GM23248 (cell line): ENCODE measurements at places on chromosomes 1 and 21. TPM values are rescaled to one million over a fixed set of nuclear protein-coding genes. Genes with fewer than 3 reads are reported as not detected.
A peak's percentile ranks its signal among the peaks of the same experiment; 100 is the strongest.

The DDAH1 gene
- 162 and 168 TPM in 2 replicates for total RNA-seq

The OR10J1 gene
- total RNA-seq = not detected in 2 replicates

DNA sequence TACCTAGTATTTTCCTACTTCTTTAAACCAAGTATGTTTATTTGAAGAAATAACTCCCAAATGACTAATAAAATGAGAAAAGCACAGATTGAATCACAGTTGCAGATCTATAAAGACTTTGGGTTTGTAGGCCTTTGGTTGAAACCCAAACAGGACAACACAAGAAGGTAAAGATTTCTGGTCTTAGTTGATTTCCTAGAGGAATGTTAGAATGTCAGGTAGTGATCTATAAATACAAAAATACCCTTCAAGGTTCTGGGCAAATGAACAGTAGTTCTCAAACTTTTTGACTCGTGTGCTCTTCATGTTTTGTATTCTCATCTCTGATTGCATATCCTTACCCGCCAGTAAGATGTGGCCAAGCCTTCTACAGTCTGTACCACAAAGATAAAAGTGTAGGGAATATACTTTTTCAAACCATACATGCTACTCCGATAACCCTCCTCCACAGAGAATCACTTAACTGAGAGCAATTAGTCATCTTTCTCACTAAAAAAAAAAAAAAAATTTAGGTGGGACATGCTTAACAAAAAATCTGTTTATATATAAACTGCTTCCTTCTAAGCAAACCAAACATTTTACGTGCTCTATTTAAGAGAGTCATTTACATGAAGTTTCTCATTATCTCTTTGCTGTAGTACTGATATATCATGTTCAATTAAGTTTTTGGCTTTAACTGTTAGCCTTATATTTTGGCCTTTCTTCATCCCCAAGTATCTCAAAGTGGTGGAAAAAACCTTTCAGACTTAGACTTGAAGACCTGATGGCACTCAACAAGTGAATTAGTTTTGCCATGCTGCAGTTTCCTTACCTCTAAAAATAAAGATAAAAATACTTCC, 36.0 kb downstream of the CNIH4 start:
- no peaks in the 10 kb centered on the region for H3K4me1 ChIP-seq
- no peaks in the 10 kb centered on the region for H3K27me3 ChIP-seq
- H3K36me3 ChIP-seq = peaks cover 95% of the 10 kb centered on the region
- no peak overlapping the region for H3K4me3 ChIP-seq
- DNase-seq = peak; percentile 23

The ENTREP3 gene
- 6.4 and 8.0 TPM in 2 replicates for total RNA-seq

GRCh38 chr21:38955495-38955894, 149.8 kb downstream of the ETS2 start:
- peaks cover 52% of the 10 kb centered on the region for H3K4me1 ChIP-seq
- no peaks in the 10 kb centered on the region for H3K36me3 ChIP-seq
- no peak overlapping the region for H3K27ac ChIP-seq
- no peak overlapping the region for H3K4me3 ChIP-seq
- peak; percentile 90 for DNase-seq

DNA sequence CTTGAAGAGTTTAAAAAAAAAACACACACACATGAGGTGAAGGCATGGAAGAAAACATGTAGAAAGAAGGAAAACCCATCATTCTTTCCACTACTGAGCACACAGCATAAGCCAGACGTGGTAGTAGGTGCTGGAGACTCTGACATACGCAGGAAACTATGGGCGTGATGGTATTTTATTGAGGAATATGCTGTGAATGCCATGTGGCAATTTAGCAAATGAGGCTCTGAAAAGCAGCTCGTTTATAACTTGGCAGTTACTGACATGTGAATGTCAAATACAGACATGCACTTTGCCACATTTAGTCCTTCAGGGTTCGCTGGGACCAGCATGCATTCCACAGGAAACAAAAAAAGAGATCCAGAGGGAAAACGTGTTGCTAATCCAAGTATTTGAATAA, 74.3 kb upstream of the IFNAR2 start:
- peaks cover 29% of the 10 kb centered on the region for H3K27me3 ChIP-seq
- H3K4me1 ChIP-seq = no peaks in the 10 kb centered on the region
- no peak for DNase-seq
- no peaks in the 10 kb centered on the region for H3K36me3 ChIP-seq

The SAMD13 gene
- 0.51 and 0.65 TPM in 2 replicates for total RNA-seq

GRCh38 chr1:39091845-39092645, 65.9 kb downstream of the NDUFS5 start:
- H3K4me3 ChIP-seq = no peak overlapping the region
- H3K27ac ChIP-seq = no peak overlapping the region
- H3K27me3 ChIP-seq = no peaks in the 10 kb centered on the region

The LGR6 gene
- total RNA-seq = not detected in 2 replicates

- no peak overlapping the region for H3K27ac ChIP-seq
- DNase-seq = peak; percentile 63
- no peaks in the 10 kb centered on the region for H3K4me1 ChIP-seq
- H3K27me3 ChIP-seq = no peaks in the 10 kb centered on the region
Measured at GRCh38 chr1:174074757-174075156, 52.6 kb upstream of the RC3H1 start.

The OLIG2 gene
- not detected in 2 replicates for total RNA-seq

The MYCL gene
- total RNA-seq = 0.32 TPM in 1 of 2 replicates, not detected in the other

The IGSF3 gene
- 0.22 and 0.51 TPM in 2 replicates for total RNA-seq

GRCh38 chr21:38286739-38287471, 30.1 kb downstream of the KCNJ15 start:
- peak overlapping the region; percentile 42 for H3K27ac ChIP-seq
- no peaks in the 10 kb centered on the region for H3K27me3 ChIP-seq
- no peaks in the 10 kb centered on the region for H3K36me3 ChIP-seq
- H3K4me1 ChIP-seq = peaks cover 49% of the 10 kb centered on the region
- no peak overlapping the region for H3K4me3 ChIP-seq

- H3K4me1 ChIP-seq = no peaks in the 10 kb centered on the region
- DNase-seq = no peak
- H3K27me3 ChIP-seq = no peaks in the 10 kb centered on the region
- no peak overlapping the region for H3K4me3 ChIP-seq
Measured at GRCh38 chr1:84862810-84863251, 30.2 kb downstream of the LPAR3 start.

The SHE gene
- not detected in 2 replicates for total RNA-seq

DNA sequence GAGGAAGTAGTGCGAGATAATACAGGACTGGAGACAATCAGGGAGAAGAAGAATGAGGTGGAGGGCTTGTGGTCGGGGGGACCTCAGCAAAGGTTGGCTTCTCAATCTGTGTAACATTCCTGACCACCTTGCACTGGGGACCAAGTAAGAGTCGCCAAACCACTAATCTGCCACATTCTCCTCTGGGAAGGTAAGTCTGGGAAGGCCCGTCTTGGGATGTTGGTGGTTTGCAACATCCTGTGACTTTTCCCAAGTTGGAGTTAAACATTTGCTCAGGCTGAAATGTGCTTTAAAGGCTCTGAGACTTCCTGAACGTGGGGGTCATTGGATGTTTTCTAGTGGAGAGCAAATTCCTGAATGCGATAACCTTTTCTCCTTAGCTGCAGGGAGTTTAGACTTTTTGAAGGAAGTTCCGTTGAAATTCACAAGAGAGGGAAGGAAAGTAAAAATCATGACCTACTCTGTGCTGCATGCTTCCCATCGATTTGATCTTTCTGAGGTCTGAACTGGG, 325.9 kb downstream of the RPS6KC1 start:
- no peak overlapping the region for H3K4me3 ChIP-seq
- no peak for DNase-seq
- H3K4me1 ChIP-seq = no peaks in the 10 kb centered on the region
- H3K27ac ChIP-seq = no peak overlapping the region

- H3K4me1 ChIP-seq = peaks cover 10% of the 10 kb centered on the region
- peaks cover 39% of the 10 kb centered on the region for H3K27me3 ChIP-seq
- peak; percentile 66 for DNase-seq
- H3K36me3 ChIP-seq = no peaks in the 10 kb centered on the region
- H3K27ac ChIP-seq = no peak overlapping the region
- no peak overlapping the region for H3K4me3 ChIP-seq
Measured at GRCh38 chr1:169741666-169742394, 8.0 kb upstream of the SELE start.
